ENCODE measurements at places on chromosomes 3 and 15.

- DNase-seq, result no peak
Observed at GRCh38 chr3:78858174-78858573, 909.6 kb downstream of the ROBO1 start.

DNA sequence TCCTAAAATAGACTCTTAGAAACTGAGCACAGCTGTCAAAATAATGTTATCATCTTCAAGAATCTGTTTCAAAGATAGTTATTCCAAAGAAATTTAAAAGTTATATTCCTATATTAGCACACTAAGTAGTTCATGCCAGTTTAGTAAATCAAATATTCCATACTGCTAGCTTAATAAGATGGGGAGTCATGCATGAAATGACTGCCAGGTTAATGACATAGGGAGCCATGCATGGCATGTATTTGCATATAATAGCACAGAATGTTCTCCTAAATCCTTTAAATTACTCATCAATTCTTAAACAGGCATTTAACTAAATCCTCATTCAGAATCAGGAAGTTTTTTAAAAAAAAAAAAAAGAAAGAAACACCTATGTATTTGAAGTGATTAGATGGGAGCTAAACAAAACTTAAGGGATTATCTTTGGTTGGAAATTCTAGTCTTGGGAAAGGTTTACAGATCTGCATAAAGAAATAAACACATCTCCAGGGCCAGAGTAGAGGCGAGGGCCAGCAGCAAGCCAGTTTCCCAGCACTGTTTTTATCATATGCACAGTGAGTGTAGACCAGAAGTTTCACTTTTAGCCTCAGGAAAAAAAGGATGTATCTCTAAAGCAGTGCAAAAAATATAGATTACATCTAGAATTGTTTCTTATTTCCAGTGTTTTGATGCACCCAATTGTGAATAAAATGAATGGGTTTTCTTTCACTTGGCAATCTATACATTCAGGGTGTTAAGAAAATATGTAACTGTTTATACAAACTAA lies 366.4 kb upstream of the AGTR1 start:
- DNase-seq, result no peak

DNA sequence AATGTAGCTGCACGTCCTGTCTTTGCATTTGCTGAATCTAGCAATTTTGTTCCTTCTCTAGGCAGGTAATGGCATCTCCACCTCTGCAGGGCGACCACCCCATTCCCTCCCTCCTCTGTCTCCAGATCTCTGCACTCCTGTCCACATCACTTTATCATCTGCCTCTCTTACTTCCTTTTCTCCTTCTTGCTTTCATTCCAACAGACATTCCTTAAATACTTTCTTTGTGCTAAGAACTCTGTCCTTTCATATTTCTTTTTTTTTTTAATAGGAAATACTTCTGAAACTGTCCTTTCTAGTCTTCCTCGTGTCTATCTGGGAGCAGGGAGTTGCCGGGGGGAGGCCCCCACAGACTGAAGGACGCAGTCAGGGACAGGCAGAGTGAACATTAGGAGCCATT lies 7.2 kb downstream of the ITIH3 start:
- no peak for DNase-seq

- DNase-seq, result no peak
Observed at GRCh38 chr15:65805019-65805745, 13.1 kb upstream of the DENND4A start.

GRCh38 chr3:3305841-3306240 lies 126.3 kb upstream of the CRBN start:
- DNase-seq, result no peak

- no peak for DNase-seq
Observed at GRCh38 chr3:104909721-104910120, 457.0 kb upstream of the ALCAM start.

DNA sequence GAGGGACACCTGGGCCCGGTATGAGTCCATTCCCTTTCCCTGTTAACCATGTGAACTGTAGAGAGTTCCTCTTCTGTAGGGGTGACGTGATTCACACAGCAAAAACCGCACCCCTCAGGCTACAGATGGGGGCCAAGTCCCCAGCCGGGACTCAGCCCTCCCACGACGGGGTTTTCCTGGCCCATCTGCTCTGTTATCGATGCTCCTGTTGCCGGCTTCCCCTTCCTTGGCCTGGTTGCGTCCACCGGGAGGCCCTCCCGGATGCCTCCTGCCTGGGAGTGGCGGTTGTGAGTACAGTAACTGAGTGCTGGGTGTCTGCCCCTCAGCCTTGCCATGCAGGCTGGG lies 817 bp upstream of the PLXNA1 start:
- peak; percentile 48 for DNase-seq

DNA sequence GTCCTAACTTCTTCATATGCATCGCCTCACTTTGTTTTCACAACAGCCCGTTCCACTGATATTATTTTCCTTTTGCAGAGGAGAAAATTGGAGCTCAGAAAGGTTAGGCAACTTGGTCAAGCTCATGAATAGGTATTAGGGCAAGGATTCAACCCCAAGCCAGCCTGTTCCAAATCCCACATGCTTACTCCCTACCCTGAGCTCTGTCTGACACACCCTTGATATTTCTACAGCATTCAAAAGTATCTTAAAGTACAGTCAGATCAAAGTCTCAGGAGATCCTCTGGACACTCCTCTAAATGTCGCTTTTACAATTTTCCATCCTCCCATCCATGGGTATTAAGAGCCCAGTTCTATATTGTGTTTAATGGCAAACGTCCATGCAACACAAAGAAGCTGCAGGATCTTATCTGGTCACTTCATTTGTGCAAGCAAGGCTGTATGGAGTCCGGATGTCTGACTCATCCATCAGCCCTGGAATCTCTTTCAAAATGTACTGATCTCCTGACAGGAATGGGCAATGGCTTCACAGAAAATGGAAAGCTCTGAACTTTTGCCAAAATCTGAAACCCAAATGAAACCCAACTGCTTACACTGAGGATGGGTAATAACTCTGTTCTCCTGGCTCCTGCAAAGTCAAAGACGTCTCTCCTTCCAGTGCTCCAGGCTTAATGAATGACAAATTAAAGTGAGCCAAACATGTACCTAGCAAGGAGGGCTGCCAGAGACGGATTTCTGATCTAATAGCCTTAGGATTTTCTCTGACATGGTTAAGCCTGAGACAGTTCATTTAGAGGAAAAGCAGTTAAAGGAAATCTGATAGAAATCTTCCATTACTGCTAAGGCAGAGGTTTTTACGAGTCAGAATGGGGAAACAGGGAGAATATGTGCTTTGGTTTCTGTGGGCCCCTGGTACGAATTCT lies 230.9 kb upstream of the RORA start:
- no peak for DNase-seq

DNA sequence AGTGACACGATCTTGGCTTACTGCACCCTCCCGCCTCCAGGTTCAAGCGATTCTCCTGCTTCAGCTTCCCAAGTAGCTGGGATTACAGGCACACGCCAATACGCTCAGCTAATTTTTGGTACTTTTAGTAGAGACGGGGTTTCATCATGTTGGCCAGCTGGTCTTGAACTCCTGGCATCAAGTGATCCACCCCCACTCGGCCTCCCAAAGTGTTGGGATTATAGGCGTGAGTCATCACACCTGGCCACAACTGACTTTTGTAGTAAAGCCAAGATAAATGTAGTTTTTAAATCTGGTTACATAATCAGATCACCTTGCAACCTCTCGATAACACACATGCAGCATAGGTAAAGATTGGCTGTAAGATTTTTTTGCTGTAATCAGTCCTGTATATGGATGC lies 657.5 kb upstream of the DPPA4 start:
- DNase-seq, result no peak

GRCh38 chr3:71369701-71370391 lies 213.7 kb downstream of the FOXP1 start:
- no peak for DNase-seq

- no peak for DNase-seq
Observed at GRCh38 chr3:106255870-106256248, 387.0 kb upstream of the CBLB start.

DNA sequence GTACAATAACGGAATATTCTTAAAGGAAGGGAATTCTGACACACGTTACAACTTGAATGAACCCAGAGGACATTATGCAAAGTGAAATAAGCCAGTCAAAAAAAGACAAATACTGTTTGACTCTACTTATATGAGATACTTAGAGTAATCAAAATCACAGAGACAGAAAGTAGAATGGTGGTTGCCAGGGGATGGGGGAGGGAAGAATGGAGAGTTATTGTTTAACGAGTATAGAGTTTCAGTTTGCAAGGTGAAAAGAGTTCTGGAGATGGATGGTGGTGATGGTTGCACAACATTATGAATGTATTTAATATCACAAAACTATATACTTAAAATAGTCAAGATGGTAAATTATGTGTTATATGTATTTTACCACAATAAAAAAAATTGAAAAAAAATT lies 112.9 kb upstream of the ARHGEF3 start:
- DNase-seq, result no peak

- DNase-seq, result no peak
Observed at GRCh38 chr3:162612991-162613390, 1116.4 kb downstream of the OTOL1 start.

DNA sequence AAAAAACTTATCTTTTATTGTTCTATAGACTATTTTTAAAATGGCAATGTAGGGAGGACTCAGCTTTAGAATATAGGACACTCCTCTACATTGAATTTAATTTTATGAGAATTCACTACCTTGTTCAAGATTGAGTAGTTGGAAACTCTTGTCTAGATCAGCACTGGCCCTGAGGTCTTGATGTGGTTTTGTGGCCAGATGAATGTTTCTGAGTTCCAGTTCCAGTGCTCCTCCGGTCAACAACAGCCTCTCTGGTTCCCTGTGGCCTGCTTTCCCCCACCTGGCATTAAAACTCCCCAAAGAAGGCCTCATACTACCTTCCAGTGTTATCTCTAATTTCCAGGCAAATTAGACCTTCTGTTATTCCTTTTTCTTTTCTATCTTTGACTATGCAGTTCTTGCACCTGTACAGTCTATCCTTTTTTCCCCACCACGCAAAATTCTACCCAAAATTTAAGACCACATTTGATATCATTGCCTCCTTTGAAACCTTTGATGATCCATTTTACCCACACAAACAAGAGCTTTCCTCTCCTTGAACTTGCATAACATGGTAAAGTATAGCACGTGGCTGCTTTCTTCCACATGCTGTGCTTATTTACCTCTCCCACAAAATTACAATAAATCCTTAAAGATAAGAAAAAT lies 9.6 kb upstream of the ANP32A start:
- no peak for DNase-seq

- no peak for DNase-seq
Observed at GRCh38 chr3:152392272-152392880, 123.6 kb downstream of the MBNL1 start.

DNA sequence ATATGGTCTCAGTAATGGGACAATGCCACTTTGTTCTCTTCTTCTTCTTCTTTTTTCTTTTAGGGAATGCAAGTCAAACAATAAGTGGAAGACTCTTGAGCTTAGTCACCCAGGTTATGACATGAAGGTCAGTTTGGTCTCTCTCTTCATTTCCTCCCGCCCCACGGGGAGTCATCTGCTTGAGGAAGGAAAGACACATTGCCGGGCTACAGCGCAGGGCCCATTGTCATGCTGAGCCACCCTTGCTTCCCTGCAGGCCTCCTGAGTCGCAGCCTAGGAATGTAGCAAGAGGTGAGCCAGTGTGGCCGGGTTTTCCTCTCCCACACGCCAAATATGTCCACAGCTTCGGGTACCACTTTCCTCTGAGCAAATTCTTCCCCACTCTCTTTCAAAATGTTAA lies 47.6 kb downstream of the RAP2B start:
- DNase-seq, result peak; percentile 39

DNA sequence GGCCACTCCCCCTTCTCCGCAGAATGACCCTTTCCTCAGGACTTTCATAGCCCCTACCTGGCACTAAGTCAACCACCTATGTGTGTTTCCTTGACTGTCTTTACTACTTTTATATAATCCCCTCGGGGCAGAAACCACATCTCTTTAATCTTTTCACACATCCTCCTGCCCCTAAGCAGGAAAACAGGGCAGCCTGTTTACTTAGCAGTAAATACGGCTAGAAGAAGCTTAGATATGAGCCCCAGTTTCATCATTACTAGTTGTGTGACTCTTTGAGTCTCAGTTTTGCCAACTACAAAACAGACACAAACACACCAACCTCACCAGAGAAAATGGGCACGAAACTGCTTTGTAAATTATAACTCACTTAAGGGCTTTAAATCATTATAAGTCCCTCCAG lies 98.3 kb downstream of the CYP19A1 start:
- no peak for DNase-seq

DNA sequence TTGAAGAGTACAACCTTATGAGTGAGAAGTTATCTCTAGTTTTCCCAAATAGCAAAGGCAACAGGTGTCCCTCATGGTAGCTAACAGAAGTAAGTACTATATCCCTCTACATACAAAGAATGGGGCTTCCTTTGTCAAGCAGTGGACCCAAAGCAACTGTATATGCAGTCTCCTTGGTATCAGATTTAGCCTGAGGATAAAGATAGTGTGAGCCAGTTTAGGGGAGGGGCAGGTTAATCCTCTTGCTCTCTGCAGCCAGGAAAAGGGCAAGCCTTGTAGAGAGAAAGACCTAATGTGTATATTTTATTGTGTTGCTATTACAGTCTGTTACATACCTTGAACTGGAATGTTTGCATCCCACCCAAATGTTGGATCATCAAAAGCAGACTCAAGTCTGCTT lies 117.9 kb upstream of the COL8A1 start:
- DNase-seq, result no peak

DNA sequence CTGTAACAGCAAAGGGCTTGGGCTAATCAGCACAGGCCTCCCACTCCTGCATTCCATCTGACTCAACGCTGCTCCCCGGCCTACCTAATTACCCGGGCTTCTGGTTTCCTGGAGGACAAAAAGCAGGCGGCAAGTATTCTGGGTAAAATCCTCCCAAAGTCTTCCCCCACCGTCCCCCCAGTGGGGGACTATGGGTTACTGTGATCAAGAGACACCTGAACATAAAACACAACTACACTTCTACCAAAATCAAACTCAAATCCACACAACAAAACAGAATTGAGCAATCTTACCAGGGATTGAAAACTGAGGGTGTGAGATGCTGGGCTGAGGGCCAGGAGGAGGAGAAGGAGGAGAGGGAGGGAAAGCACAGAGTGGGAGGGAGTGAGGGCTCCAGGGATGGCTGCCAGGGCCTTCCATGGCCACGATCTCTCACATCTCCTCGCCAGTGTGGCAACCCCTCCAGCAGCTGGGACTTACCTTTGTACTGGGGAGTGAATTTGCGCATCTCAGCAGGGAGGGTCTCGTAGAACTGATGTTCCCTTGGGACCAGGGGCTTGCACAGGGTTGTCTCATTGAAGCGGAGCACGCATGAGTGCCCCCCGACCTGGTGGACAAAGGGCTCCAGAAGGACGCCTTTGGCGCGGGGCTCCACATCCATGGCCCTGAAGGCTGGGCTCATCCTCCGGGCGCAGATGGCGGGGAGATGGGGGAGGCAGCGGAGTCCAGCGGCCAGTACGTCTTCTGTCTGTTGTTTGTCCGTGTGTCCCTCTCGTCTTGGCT lies 9.1 kb upstream of the NCKIPSD start:
- DNase-seq, result no peak
